ENCODE measurements at places on chromosomes 2 and 18.

GRCh38 chr2:147374423-147374811, 470.4 kb upstream of the ACVR2A start:
- no peak for DNase-seq

GRCh38 chr2:217919781-217920351, 82.9 kb downstream of the TNS1 start:
- DNase-seq: no peak

DNA sequence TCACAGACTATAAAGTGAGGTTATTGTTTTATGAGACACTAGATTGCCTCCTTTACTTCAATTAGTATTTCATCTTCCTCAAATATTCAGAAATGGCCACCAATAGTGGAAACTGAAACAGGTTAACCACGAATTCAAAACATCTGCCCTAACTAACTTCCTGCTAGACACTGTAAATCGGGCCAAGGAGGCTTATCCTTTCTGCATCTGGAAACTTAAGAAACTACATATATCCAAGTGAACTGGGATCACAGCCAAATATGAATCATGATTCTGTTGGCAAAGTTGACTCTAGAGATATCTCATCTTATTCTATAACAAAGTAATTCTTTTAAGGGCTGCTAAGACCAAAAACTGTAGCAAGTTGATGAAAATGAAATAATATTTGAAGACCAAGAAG, 136.6 kb upstream of the ZC3H15 start:
- no peak for DNase-seq

DNA sequence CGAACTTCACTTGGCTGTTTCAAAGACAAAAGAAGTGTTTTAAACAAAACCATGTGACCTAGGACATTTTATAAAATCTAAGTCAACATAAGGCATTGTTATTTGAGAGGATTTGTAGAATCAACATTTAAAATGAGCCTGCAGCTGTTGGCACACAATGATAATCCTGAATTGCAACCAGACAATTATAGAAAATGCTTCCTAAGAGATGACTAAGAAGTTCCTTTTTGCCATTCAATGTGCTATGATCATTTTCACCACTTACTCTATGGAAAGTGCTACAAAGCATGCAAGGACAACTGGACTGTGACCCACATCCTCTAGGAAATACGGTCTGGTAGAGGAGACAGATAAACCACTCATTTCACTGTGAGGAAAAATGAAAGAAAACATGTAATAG, 246.4 kb downstream of the CDH20 start:
- DNase-seq: no peak

DNA sequence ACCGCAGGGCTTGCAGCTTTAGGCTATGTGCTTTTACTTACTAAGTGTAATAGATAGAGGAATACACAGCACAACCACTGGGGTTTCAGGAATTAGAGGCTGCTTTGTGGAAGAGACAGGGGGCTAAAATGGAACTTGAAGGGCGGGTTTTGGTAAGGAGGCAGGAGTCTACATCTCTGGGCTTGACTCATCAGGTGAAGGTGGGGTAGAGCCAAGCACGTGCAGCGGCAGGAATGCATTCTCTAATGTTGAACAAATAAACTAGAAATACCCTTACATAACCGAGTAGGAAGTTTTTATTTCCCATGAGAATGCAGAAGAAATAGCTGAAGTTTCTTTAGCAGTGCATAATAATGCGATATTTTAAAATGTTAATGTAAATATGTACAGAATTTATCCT, 673.8 kb upstream of the SALL3 start:
- DNase-seq: no peak

DNA sequence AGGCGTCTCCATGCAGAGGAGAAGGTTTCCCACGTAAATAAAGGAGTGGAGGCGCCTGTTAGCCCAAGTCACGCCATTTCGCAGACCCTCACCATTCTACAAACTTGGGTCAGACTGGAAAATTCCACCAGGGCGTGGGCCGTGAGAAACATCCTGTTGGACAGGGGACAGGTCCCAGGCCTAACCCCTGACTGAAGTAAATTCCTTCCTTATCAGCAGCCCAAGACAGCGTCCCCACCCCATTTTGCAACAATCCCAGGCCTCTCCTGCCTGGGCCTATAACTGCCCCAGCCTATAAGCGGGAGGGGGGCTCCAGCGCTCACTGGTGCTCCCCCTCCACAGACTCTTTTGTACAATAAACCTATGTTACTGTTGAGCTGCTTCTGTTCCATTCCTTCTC, 57.3 kb upstream of the CBLN2 start:
- no peak for DNase-seq

GRCh38 chr2:194004590-194005206, 1652.3 kb upstream of the SLC39A10 start:
- DNase-seq: no peak

GRCh38 chr2:10675131-10675530, 14.6 kb downstream of the NOL10 start:
- DNase-seq: no peak

GRCh38 chr2:101688261-101688660, 9.2 kb upstream of the MAP4K4 start:
- no peak for DNase-seq

DNA sequence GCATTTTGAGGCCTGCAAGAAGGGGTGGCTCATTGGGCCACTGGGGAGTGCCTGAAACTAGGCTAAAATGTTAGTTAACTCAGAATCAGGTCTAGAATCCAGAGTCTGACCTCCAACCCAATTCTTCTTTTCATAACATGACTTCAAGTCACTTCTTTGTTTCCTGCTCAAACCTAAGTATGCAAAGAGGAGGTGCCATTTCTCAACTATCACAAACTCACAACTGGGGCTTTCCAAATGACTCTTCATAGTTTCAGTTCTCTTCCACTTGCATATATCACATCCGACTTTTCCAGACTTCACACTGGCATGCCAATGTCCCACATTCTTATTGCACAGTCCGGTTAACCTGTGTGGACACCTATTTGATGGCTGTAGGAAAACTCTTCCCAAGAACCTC, 211.6 kb downstream of the TCF4 start:
- no peak for DNase-seq

DNA sequence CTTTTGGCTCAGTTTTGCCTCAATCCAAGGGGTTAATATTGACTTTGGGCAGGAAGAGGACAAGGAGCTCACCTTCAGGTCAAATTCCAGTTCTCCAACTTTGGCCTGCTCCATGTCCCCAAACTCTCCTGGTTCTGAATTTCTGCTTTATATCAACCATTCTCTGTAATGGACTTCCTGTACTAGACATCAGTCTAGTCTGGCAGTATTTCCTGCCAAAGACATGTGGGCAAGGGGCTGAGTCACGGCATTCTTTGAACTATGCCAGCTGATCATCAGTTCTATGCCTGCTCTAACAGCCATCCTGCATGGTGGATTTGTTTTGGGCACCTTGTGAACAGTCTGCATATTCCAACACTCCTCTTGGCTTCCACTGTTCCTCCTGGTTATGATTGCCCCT, 199.4 kb downstream of the ZEB2 start:
- DNase-seq: no peak

GRCh38 chr2:206890179-206890578, 49.1 kb upstream of the CPO start:
- DNase-seq: no peak

DNA sequence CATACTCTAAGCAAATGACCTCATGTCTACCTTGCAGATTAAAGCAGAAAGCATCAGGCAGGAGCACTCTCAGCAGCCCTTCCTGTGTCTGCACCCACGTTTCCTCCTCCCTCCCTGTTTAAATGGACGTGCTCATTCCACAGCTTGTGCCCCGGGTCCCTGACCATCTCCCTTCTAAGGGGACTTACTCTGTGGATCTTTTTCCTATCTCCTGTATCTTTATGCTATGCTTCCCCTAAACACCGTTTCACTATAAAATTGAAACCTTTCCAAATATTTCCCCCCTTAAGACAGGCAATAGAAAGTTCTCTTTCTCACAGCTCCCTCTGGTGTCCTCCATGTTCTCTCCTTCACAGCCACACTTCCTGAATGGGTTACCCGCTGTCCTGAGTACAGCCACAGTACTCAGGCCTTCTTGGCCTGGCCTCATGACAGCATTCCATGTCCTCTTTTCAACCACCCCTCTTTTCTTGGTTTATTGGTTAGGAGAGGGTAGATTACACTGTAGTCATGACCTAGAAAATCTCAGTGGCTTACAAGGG, 41.1 kb downstream of the TMEM185B start:
- no peak for DNase-seq

DNA sequence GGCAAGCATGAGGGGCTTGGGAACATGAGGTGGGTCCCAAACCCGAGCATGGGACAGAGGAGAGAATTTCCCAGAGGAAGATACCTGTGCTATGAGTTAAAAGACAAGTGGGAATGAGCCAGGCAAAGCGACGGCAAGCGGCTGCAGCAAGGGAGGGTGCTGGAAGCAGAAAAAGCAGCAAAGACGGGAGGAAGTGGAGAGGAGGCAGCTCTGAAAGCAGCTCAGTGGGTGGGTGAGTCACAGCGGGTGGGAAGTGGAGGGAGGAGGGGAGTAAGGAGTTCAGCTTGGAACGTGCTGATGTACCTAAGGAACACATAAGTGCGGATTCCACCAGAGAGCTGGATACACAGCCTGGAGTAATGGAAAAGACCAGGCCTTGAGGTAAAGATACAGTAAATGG, 41.4 kb downstream of the THUMPD2 start:
- peak; percentile 78 for DNase-seq

DNA sequence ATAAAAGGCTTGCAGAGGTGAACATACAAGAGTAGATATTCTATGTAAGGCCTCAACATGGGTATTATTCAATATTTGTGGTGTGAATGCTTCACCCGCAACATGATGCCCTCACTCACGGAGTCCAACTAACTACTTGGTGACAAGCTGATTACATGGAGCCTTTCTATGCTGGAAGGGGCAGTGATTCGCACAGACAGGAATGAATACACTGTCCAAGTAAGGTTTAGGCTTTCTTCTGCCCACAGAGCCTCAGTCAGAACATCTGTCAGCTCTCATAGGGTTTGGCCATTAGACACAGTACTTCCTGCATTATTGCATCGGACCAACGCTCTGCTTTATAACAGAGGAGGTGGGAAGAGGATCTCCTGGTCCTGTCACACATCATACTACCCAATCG, 80.3 kb upstream of the SLC35G4 start:
- no peak for DNase-seq

DNA sequence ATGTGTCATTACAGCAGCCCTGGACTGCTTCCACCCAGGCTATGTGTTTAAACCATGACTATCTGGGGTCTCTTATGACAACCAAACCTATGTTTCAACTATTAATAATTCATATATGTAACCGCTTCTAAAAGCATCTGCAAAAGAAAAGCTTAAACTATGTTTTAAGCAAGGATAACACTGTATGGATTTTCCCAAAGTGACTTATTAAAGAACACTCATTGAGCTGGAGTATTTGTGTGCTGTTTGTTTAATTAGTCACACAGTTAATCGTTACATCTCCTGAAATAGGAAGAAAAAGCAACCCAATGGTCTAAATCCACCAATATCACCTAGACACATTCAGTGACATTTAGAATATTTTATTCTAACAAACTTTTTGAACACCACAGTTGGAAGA, 51.3 kb downstream of the TMEM163 start:
- no peak for DNase-seq
